ENCODE measurements at places on chromosomes 13 and 19.

DNA sequence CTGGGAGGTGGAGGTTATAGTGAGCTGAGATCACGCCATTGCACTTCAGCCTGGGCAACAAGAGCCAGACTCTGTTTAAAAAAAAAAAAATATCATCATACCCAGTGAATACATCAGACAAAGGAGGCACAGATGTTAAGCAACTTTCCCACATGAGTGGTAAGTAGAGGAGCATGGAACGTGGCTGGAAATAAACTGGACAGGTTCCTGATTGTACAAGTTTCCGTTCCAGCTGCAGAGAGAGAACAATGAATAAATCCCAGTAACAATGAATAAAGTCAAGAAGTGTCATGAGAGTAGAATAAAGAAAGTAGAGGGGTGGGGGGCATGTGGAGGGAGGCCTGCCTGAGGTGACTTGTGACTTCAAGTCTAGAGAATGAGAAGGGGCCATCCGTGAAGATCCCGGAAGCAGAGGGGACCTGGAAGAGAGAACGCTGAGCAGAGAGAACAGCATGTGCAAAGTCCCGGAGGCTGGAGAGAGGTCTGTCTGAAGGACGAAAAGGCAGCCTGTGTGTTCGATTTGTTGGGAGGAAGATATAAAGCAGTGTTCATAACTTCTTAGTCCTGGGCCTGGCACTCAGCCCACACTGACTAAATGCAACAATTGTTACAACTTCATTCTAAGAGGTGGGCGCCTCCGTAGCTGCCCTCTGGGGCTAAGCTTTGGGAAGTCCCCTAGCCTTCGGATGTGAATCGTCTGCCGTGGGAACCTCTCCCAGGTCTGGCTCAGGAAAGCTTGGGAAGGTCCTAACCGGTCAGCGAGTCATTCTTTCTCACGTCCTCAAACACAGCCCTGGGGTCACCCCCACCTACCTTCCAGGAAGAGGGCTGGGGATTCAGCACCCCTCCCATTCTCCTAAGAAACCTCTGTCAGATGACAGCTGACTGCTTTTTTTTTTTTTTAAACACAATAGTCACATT is 15.3 kb upstream of the ARHGEF18 start:
- H3K4me1 ChIP-seq: peaks cover 20% of the 10 kb centered on the region
- no peak for DNase-seq
- H3K36me3 ChIP-seq: peaks cover 3% of the 10 kb centered on the region
- no peaks in the 10 kb centered on the region for H3K27me3 ChIP-seq

GRCh38 chr19:38658462-38659306 is 11.2 kb downstream of the ACTN4 start:
- DNase-seq: no peak
- no peaks in the 10 kb centered on the region for H3K27me3 ChIP-seq
- no peak overlapping the region for H3K4me3 ChIP-seq
- no peak overlapping the region for H3K27ac ChIP-seq
- peaks cover 85% of the 10 kb centered on the region for H3K4me1 ChIP-seq
- peaks cover 52% of the 10 kb centered on the region for H3K36me3 ChIP-seq

GRCh38 chr13:104204177-104204576 is 1138.0 kb upstream of the SLC10A2 start:
- no peak for DNase-seq
- H3K27me3 ChIP-seq: no peaks in the 10 kb centered on the region
- no peak overlapping the region for H3K27ac ChIP-seq
- H3K36me3 ChIP-seq: no peaks in the 10 kb centered on the region

DNA sequence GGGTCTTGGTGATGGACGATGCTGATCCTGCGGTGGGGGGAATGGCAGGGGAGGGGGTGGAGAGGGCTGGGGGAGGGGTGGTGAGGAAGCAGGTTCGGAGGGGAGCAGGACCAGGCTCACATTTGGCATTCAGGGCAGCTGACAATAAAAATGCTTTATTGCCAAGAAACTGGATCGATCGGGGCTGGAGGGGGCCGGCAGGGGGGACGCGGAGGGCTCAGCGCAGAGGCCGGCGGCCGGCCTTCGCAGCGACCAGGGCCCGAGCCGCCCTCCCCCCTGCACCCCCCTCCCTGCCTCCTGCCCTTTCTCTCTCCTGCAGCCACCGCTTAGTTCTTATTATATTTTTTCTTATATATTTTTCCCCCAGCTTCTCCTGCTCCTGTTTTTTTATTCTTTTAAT is 18.1 kb upstream of the POU2F2 start:
- H3K4me1 ChIP-seq: peaks cover 37% of the 10 kb centered on the region
- H3K27me3 ChIP-seq: peaks cover 19% of the 10 kb centered on the region
- no peak for DNase-seq
- no peak overlapping the region for H3K4me3 ChIP-seq

- H3K4me1 ChIP-seq: no peaks in the 10 kb centered on the region
- DNase-seq: peak; percentile 39
- H3K36me3 ChIP-seq: no peaks in the 10 kb centered on the region
- no peak overlapping the region for H3K4me3 ChIP-seq
- peaks cover 2% of the 10 kb centered on the region for H3K27me3 ChIP-seq
- no peak overlapping the region for H3K27ac ChIP-seq
These were observed 224.8 kb downstream of the NHLRC3 start for GRCh38 chr13:39263033-39263432.

DNA sequence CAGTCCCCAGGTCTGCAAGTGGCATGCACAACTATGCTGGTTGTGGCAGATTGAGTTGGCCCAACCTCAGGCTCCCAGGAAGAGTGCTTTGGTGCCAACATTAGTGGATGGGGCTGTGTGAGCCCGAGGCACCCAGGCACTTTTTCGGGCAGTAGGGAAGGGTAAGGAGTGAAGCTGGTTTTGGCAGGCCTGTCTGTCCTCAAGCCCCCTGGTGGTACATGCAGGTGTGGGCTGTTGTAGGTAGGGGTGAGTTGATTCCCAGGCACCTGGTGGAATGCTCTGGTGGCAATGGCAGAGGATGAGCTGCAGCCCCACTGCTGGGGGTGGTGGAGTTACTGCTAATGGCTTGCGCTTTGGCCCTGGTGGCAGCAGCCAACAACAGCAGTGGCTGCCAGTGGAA is 723.7 kb upstream of the SLITRK1 start:
- no peaks in the 10 kb centered on the region for H3K36me3 ChIP-seq
- H3K4me1 ChIP-seq: no peaks in the 10 kb centered on the region
- H3K4me3 ChIP-seq: no peak overlapping the region
- DNase-seq: no peak
- H3K27me3 ChIP-seq: no peaks in the 10 kb centered on the region

DNA sequence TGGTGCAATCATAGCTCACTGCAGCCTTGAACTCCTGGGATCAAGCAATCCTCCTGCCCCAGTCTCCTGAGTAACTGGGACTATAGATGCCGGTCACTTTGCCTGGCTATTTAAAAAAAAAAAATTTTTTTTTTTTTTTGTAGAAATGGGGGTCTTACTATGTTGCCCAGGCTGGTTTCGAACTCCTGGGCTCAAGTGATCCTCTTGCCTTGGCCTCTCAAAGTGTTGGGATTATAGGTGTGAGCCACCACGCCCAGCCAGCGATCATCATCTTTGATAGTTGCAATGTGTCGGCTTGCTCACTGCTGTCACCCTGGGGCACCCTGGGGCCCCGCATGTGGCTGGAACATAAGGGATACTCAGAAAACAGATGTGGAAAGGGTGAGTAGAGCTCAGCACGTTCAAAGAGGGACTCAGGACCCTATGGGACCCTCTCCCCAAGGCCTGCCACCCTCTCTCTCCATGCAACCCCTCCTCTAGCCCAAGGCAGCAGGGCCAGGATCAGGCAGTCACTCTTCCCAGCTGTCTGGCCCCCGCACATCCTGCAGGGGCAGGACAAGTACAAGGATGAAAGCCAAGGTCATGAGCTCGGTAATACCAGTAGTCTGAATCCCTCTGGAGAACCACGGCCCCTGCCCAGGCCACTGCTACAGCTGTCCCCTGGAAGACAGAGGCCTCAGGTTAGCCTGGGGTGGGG is 6.5 kb upstream of the CCL25 start:
- no peaks in the 10 kb centered on the region for H3K36me3 ChIP-seq
- peaks cover 12% of the 10 kb centered on the region for H3K27me3 ChIP-seq
- peaks cover 22% of the 10 kb centered on the region for H3K4me1 ChIP-seq
- H3K27ac ChIP-seq: no peak overlapping the region
- no peak for DNase-seq
- H3K4me3 ChIP-seq: no peak overlapping the region

- no peak for DNase-seq
- H3K36me3 ChIP-seq: no peaks in the 10 kb centered on the region
- no peak overlapping the region for H3K4me3 ChIP-seq
These were observed 249.2 kb upstream of the SGCG start for GRCh38 chr13:22931576-22931975.

GRCh38 chr19:11995174-11995573 is 30.3 kb downstream of the ZNF763 start:
- no peak overlapping the region for H3K27ac ChIP-seq
- no peaks in the 10 kb centered on the region for H3K27me3 ChIP-seq
- H3K36me3 ChIP-seq: peaks cover 57% of the 10 kb centered on the region
- DNase-seq: no peak

- H3K27ac ChIP-seq: no peak overlapping the region
- no peak for DNase-seq
- peaks cover 14% of the 10 kb centered on the region for H3K27me3 ChIP-seq
- H3K36me3 ChIP-seq: no peaks in the 10 kb centered on the region
- H3K4me1 ChIP-seq: peaks cover 13% of the 10 kb centered on the region
- no peak overlapping the region for H3K4me3 ChIP-seq
These were observed 28.9 kb downstream of the KCTD15 start for GRCh38 chr19:33825556-33825955.

GRCh38 chr13:76499891-76500290 is 386.3 kb downstream of the KCTD12 start:
- H3K27ac ChIP-seq: no peak overlapping the region
- H3K4me1 ChIP-seq: no peaks in the 10 kb centered on the region
- H3K27me3 ChIP-seq: peaks cover 6% of the 10 kb centered on the region
- no peak for DNase-seq
- no peak overlapping the region for H3K4me3 ChIP-seq

DNA sequence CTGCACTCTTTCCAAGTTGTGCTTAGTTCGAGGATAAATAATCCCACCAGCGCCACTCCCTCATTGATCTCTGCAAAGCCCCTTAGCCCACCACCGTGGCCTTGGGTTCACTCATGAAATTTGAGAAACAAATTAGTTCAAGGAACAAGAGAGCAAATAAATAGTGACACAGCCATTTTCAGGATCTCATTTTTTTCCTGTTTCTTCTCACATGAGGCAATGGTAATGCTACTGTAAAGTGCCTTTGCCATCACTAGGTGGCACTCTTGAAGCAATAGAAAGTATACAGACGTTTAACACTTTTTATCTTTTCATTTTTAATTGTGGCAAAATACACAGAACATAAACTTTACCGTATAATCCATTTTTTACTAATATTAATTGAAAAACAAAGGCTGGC is 76.8 kb upstream of the ZNF835 start:
- no peaks in the 10 kb centered on the region for H3K27me3 ChIP-seq
- H3K27ac ChIP-seq: no peak overlapping the region
- no peaks in the 10 kb centered on the region for H3K36me3 ChIP-seq
- H3K4me3 ChIP-seq: no peak overlapping the region

DNA sequence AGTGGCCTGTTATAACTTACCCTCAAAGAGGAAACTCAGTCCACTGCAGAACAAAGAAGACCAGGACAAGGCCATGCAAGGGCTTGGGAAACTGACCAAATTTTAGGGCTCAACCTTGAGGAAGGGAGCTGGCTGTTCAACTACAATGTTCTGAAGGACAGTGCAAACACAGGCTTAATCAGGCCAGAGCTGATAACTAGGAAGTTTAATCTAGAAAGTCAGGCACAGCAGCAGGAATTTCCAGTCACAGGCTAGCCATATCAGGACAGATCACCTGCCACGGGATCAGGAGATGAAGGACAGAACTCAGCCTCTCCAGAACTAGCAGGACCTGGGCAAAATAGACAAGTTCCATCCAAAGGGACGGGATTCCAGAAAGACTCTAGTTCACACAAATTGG is 89.4 kb downstream of the ENOX1 start:
- no peak overlapping the region for H3K27ac ChIP-seq
- H3K36me3 ChIP-seq: no peaks in the 10 kb centered on the region
- H3K4me3 ChIP-seq: no peak overlapping the region

DNA sequence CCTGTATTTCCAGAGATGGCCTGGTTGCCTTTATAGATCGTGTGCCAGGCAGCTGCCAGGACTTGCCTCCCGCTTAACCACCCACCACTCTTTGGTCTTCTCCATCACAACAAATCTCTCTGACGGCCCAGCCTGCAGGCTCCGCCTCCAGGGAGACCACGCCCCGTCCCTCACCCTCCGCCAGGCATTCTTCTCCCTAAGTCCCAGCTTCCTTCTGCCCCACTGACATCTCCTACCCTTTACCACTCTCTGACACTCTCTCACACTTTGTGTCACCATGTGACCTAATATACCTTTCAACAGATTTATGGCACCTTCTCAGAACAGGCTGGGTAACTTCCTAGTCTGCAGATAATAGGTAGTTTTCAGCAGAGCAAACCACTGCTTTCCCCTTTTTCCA is 95.1 kb downstream of the CAB39L start:
- no peak overlapping the region for H3K27ac ChIP-seq
- H3K4me1 ChIP-seq: no peaks in the 10 kb centered on the region
- no peak for DNase-seq
- no peaks in the 10 kb centered on the region for H3K36me3 ChIP-seq

GRCh38 chr13:106919133-106919532 is 351.2 kb upstream of the ARGLU1 start:
- peaks cover 5% of the 10 kb centered on the region for H3K4me1 ChIP-seq
- no peaks in the 10 kb centered on the region for H3K36me3 ChIP-seq
- H3K27me3 ChIP-seq: peaks cover 14% of the 10 kb centered on the region
- no peak overlapping the region for H3K4me3 ChIP-seq
- no peak overlapping the region for H3K27ac ChIP-seq

DNA sequence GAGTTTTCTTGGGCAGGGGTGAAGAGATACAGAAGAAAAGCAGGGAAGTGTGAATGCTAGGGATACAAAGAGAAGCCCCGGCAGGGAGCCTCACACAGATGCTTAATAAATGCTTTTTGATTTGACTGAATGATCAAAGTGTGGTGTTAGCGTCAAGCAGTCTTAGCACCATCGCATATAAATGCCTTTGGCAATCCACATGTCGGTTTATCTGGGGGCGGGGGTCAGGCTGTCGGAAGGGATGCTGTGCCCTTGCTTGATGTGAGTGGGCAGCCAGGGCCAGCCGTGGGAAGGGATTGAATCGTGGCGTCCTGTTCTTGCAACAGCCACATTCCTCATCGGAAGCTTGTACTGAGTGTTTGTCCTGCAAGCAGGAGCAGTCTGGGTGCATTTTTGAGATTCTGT is 173.1 kb downstream of the LACC1 start:
- H3K4me3 ChIP-seq: no peak overlapping the region
- peaks cover 2% of the 10 kb centered on the region for H3K4me1 ChIP-seq
- H3K27me3 ChIP-seq: peaks cover 18% of the 10 kb centered on the region
- no peaks in the 10 kb centered on the region for H3K36me3 ChIP-seq
- no peak overlapping the region for H3K27ac ChIP-seq

DNA sequence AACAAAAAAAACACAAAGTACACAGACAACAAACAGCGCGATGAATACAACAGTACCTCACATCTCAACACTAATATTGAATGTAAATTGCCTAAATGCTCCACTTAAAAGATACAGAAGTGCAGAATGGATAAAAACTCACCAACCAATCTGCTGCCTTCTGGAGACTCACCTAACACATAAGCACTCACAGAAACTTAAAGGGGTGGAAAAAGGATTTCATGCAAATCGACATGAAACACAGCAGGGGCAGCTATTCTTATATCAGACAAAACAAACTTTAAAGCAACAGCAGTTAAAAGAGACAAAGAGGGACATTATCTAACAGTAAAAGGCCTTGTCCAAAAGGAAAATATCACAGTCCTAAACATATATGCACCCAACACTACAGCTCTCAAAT is 209.5 kb downstream of the ABCC4 start:
- no peak overlapping the region for H3K4me3 ChIP-seq
- no peak overlapping the region for H3K27ac ChIP-seq
- H3K36me3 ChIP-seq: peaks cover 8% of the 10 kb centered on the region
- no peak for DNase-seq

All from activated CD8-positive, alpha-beta T cell treated with anti-CD3 and anti-CD28 coated beads, Interleukin-2, amount 10 ng/mL, durations not matched to agents 7 days and 5 days (primary cell).